Cortex of kidney (tissue), 1 donor: ENCODE measurements at places on chromosomes 4 and X.

GRCh38 chr4:106287353-106287969, 28.5 kb downstream of the TBCK start:
- DNase-seq: no peak

GRCh38 chrX:153772316-153773217, 8.3 kb upstream of the SRPK3 start:
- no peak for DNase-seq

GRCh38 chrX:72107841-72108595, 23.7 kb downstream of the RTL5 start:
- DNase-seq: no peak

- DNase-seq: no peak
These were observed 182.7 kb downstream of the KDR start for GRCh38 chr4:54942721-54943120.
